ENCODE measurements at places on chromosomes 6 and 20.
A peak's percentile ranks its signal among the peaks of the same experiment; 100 is the strongest.

DNA sequence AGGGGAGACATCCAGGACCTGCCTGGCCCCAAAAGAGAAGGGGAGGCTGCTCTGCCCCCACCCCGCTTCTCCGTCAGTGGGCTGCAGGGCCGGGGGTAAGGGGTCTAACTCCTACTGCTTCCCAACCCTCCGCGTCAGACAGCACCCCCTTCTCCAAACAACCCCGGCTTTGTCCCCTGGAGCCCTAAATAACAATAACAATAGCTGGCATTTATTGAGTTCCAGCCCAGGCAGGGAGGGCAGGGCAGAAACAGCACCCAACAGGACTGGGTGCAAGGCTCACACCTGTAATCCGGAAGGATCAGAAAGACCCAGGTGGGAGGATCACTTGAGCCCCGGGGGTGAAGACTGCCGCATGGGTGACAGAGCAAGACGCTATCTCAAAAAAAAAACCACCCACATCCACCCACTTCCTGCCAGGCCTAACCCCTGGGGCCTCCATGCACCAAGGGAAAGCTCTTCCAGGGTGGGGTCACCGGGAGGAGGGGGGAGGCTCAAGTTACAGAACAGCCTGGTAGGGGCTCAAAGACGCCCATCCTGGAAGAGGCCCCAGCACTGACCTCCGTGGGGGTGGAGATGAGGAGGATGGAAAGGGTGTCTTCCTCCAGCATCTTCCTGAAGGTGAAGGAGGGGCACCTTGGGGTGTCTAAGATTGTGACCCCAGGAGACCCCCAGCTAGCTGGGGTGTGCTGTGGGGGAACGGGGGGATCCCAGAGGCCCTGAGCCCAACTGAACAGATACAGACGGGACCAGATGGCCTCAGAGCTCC is 1.3 kb upstream of the FNDC11 start:
- peak; percentile 24 for DNase-seq

DNA sequence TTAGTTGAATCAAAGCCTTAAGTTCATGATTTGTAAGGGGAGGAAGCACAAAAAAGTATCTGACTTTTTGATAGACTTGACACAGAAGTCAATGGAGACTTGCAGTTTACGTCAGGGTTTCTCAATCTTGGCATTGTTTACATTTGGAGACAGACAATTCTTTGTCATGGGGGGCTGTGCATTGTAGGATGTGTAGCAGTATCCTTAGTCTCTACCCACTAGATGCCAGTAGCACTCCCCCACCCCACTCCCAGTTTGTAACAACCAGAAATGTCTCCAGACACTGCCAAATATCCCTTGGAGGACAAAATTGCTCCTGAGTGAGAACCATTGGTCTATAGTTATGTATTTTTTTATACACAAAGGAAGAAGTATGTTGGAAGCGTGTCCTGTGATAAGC is 434.1 kb downstream of the RFPL4B start:
- DNase-seq = no peak

GRCh38 chr6:122571888-122572287 is 38.3 kb upstream of the PKIB start:
- no peak for DNase-seq

GRCh38 chr20:33672426-33673113 is 1.7 kb downstream of the NECAB3 start:
- DNase-seq = no peak

Data from activated naive CD4-positive, alpha-beta T cell treated with anti-CD3 and anti-CD28 coated beads, Interleukin-2, amount 50 U/mL, for 16 hours (primary cell).